Pancreas (tissue), 10 donors: ENCODE measurements at places on chromosomes 13 and 19. TPM values are rescaled to one million over a fixed set of nuclear protein-coding genes. Genes with fewer than 3 reads are reported as not detected.

DNA sequence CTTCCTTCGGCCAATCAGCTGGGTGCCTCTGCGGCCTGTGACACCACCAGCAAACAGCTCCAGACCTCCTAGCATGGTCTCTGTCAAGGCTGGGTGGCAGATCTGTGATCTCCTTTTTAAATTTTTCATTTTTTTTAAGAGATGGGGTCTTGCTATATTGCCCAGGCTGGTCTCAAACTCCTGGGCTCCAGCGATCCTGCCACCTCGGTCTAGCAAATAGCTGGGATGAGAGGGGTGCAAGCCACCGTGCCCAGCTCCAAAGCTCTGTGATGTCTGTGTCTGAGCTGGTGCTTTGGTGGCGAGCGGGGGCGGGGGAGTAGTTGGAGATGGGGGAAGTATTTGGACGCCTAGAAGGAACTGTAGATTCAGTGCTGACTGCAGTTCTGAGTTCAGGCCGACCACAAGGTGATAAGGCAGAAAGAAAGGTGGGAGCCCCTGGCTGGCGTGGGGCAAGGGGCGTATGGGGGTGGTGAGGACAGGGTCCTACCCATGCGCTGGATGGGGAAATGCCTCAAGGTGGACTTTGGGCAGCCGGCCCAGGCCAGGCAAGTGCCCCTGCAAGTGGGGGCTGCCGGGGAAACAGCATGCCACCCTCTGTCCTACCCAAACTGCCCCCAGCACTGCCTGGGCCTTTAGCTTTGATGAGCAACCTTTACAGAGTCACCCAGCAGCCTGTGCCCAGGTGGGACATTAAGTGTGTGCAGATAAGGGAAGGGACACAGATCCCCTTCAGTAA lies 5.5 kb downstream of the DPP9 start:
- H3K4me1 ChIP-seq: peaks cover 16% of the 10 kb centered on the region
- no peak overlapping the region for H3K4me3 ChIP-seq
- H3K27me3 ChIP-seq: no peaks in the 10 kb centered on the region
- DNase-seq: no peak
- H3K27ac ChIP-seq: no peak overlapping the region
- H3K36me3 ChIP-seq: peaks cover 21% of the 10 kb centered on the region

Gene EFNB2
- 2.7 TPM for total RNA-seq

DNA sequence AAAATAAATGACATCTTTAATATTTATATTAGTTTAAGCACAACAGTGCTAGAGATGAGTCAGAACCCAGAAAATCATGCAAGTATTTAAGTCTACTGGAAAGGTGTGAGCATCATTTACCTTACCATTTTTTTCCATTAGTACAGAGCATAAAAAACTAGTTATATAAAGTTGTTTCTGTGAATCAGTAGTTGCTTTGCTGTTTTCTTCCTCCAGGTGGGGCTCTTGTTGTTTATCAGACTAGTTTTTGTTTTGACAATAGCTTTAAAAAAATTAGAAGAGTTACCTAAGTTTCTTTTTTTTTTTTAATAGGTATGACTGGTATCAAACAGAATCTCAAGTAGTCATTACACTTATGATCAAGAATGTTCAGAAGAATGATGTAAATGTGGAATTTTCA lies 12.7 kb downstream of the SUGT1 start:
- no peaks in the 10 kb centered on the region for H3K4me1 ChIP-seq
- H3K36me3 ChIP-seq: peaks cover 7% of the 10 kb centered on the region
- no peak for DNase-seq
- no peak overlapping the region for H3K4me3 ChIP-seq

Gene CYP4F2
- total RNA-seq: 0.28 TPM

Gene POSTN
- 41.6 TPM for total RNA-seq

GRCh38 chr19:47097396-47098201 lies 16.0 kb downstream of the ZC3H4 start:
- peak overlapping the region; percentile 95 for H3K27ac ChIP-seq
- H3K4me3 ChIP-seq: no peak overlapping the region
- H3K4me1 ChIP-seq: peaks cover 50% of the 10 kb centered on the region
- H3K36me3 ChIP-seq: no peaks in the 10 kb centered on the region

DNA sequence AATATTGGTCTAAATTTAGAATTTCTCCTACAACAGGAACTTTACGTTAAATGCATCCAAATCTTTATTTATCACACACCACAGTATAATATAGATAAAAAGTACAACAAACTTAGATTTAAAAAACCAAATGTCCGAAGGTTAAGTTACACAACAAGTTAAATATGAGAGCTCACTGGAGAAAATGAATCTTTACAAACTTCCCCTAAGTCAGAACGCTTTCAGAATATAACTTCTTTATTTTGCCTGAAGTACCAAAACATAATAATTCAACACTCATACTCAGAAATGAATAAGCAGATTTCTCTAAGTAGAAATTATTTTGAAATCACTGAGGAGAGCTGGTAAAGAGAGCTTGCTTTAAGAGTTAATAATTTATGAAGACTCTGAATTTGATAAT lies 33.8 kb downstream of the TSC22D1 start:
- no peak for DNase-seq
- no peaks in the 10 kb centered on the region for H3K36me3 ChIP-seq
- H3K27me3 ChIP-seq: no peaks in the 10 kb centered on the region

DNA sequence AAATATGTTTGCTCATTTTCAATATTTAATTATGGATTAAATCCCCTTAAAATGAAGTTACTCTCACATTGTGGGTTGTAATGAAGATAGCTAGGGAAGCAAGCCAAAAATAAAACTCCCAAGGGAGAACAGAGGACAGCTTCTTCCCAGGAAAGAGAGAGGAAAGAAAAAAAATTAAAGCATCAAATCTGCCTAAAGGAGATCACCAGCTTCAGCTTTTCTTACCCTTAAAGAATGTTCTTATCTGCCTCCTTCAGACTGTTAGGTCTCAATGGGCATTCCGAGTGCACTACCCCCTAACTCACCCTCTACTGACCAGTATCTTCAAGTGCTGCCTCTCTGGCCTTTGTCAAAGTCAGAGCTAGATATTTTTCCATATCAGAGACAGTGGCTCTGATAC lies 55.2 kb downstream of the XPO4 start:
- H3K4me3 ChIP-seq: no peak overlapping the region
- DNase-seq: no peak
- no peak overlapping the region for H3K27ac ChIP-seq
- H3K4me1 ChIP-seq: peaks cover 6% of the 10 kb centered on the region

DNA sequence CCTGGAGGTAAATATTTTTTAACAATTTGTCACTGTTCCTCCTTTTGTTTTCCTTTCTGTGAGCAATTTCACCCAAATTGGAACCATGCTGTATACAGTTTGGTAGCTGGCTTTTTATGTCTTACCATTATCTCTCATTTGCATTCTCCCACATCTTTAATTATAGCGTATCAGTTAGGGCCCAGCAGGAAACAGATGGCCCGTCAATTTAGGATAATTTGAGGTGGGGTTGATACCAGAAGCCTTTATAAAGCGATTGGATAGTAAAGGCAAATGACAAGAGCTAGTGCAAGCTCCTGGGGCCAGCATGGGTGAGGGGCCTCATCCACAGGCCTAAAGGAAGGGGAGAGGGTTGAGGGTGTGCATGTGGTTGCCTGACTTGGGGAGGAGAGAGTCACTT lies 3.8 kb upstream of the IFNL4 start:
- H3K27ac ChIP-seq: no peak overlapping the region
- no peaks in the 10 kb centered on the region for H3K4me1 ChIP-seq
- no peak for DNase-seq
- H3K4me3 ChIP-seq: no peak overlapping the region
- no peaks in the 10 kb centered on the region for H3K36me3 ChIP-seq
